ENCODE measurements at places on chromosomes 12 and 14. TPM values are rescaled to one million over a fixed set of nuclear protein-coding genes. Genes with fewer than 3 reads are reported as not detected.

The RBP5 gene
- total RNA-seq: not detected

The SIX1 gene
- total RNA-seq: 64.8 TPM

GRCh38 chr12:90460681-90461080 is 494.3 kb downstream of the CCER1 start:
- no peak overlapping the region for H3K4me3 ChIP-seq
- H3K4me1 ChIP-seq: no peaks in the 10 kb centered on the region

DNA sequence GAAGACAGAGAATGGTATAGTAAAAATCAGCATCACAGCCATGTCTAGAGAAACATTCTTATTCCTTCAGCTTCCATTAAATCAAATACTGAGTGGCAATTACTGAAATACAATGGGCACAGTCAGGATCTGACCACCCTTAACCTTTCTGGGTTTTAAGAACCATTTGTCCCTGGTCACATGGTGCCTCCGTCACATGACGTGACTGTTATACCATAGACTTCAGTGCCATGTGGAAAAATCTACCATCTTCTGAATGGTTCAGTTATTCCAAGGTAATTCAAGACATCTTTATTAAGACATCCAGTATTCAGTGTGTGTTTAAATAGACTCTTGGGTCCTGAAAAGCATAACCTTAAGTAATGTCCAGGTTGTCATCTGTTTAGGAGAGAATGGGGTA is 553.1 kb upstream of the FLRT2 start:
- no peaks in the 10 kb centered on the region for H3K27me3 ChIP-seq
- no peak overlapping the region for H3K27ac ChIP-seq
- H3K4me1 ChIP-seq: no peaks in the 10 kb centered on the region
- H3K4me3 ChIP-seq: no peak overlapping the region
- no peak for DNase-seq
- no peaks in the 10 kb centered on the region for H3K36me3 ChIP-seq
